ENCODE measurements at places on chromosomes 16 and 17.

DNA sequence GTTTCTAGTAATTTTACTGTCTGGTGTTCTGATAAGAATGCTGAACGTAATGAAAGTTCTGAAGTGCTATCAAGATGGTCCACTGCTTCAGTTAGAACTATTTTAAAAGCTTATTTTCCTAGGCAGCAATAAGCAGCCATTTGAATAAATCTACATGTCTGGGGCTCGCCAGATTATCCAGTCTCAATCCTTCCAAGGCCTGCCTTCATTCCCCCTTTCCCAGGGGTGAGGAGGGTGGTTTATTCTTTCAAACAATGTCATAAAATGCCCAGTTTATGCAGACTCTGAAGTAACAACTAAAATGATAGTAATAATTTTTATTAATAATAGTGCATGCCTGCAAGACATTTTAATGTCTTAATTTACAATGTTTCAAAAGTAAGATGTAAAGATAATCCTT, 2.4 kb downstream of the CDH11 start:
- no peak for DNase-seq

GRCh38 chr17:78232859-78233173, 1.4 kb downstream of the TMEM235 start:
- no peak for DNase-seq

- DNase-seq = no peak
Measured at GRCh38 chr17:19370493-19370960, 7.8 kb upstream of the MAPK7 start.

GRCh38 chr17:13352747-13353415, 248.8 kb downstream of the HS3ST3A1 start:
- DNase-seq = no peak

DNA sequence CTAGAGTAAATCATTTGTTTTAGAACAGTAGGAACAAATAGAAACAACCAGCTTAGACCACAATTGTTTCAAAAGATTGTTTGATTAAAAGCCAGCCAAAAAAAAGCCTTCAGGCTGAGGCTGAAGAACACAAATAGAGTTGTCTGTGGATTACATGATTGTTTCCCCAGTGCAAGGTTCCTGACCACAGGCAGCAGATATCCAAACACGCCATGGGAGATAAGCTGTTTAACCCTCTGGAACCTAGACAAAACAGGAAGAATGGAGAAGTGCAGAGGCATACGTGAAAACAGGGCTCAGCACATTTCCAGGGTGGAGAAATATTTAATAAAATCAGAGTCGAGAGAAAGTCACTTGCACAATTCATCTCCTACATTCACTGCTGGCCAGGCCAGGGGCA, 21.0 kb downstream of the ATPAF2 start:
- no peak for DNase-seq

- no peak for DNase-seq
Measured at GRCh38 chr17:81334391-81334901, 39.3 kb upstream of the SLC38A10 start.
